Stimulated activated CD4-positive, alpha-beta T cell treated with anti-CD3 and anti-CD28 coated beads, Interleukin-15, amount 100 ng/mL, for 48 hours (primary cell): ENCODE measurements at places on chromosomes 1 and 21.
A peak's percentile ranks its signal among the peaks of the same experiment; 100 is the strongest.

DNA sequence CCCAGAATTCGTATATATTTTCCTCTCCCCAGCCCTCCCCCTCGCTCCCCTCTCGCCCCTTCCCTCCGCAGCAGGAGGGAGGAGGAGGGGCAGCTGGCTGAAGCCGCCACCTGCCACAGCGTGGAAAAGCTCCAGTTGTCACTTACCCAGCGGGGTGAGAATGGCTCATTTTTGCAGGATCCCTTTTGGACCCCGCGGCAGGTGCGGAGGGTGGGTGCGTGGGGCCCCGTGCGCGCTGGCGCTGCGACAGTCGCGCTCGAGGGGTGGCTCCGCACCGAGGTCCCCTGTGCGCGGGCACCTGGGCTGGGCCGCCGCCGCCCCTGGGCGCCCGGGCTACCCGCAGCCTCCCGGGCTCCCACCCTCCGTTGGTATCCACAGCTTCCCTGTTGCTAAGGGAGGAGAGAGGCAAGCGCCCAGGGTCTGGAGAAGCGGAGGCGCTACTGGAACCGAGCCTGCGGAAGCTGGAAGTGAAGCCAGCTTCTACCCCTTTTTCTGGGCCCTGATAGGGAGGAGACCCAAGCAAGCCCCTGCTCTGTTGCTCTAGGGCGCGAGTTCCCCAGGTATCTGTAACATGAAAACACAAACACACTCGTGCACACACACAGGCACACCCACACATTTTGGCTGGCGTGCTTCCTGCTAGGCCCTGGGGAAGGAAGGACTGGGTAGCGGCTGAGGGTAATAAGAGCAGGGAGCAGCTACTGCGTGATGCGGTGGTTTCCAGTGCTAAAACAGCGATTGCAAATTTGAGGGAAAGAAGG lies at the start of gene ERICH3:
Gene ERICH3, minus strand, starts transcription at position 442 of the 761 bp plus-strand sequence. Its CDS starts 273 bp downstream, at position 169.
- DNase-seq = no peak

GRCh38 chr1:228367798-228368791 lies 38.5 kb downstream of the TRIM11 start:
- no peak for DNase-seq

- no peak for DNase-seq
Measured at GRCh38 chr1:39214021-39214713, 9.7 kb downstream of the MACF1 start.

GRCh38 chr1:159088050-159088449 lies 11.5 kb upstream of the AIM2 start:
- no peak for DNase-seq

- no peak for DNase-seq
Measured at GRCh38 chr1:232943679-232944252, 6.6 kb upstream of the NTPCR start.

DNA sequence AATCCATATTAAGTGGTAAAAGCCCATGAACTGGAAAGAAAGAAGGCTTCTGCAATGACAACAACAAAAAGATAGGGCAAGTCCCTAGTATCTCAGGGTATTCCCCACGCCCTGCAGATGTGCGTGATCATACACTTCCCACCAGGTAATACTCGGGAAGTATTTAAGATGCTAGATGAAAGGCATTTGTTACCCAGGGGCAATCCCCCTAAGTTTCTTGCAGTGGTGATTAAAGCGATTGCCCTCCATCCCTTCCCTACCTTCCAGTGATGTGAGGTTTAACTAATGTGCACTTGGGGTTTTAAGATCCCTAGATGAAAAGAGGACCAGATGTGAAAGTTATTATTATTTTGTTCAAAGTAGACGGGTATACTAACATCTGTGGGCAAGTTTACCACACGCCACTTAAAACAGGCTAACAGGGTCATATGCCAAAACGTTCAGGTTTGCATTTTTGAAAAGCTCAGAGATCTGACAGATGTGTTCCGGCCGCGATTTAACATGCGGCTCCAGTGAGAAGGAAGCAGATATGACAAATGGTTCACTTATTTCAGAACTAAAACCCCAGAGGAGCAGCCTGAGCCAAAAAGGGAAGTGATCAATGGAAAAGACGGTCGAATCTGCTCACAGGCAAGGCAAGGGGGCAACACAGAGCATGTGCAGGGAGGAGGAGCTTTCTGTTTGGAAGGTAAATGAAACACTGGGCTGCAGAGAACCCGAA lies 17.4 kb downstream of the TIAM1 start:
- peak; percentile 62 for DNase-seq

- no peak for DNase-seq
Measured at GRCh38 chr1:211842518-211842917, 12.0 kb upstream of the LPGAT1 start.

- DNase-seq = no peak
Measured at GRCh38 chr1:27562534-27563340, 41.2 kb downstream of the AHDC1 start.

- DNase-seq = no peak
Measured at GRCh38 chr1:8902765-8903164, 24.3 kb upstream of the ENO1 start.

DNA sequence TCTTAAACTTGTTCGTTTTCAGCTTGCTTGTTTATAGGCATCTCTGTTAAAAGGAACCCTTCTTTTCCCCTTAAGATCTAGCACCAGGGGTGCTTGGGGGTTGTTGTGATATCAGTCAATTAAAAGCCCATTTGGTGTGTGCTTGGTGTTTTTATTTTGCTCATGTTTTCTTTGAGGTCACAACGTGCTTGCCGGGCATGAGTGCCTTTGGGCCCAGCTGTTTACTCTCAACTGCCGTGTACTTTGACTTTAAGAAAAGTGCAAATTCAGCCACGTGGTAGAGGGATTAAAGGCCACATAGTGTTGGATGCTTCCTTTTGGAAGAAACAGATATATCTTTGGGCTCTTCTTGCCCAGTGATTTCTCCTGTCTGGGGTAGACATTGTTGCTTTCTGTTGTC lies 10.5 kb downstream of the ARID1A start:
- DNase-seq = no peak

DNA sequence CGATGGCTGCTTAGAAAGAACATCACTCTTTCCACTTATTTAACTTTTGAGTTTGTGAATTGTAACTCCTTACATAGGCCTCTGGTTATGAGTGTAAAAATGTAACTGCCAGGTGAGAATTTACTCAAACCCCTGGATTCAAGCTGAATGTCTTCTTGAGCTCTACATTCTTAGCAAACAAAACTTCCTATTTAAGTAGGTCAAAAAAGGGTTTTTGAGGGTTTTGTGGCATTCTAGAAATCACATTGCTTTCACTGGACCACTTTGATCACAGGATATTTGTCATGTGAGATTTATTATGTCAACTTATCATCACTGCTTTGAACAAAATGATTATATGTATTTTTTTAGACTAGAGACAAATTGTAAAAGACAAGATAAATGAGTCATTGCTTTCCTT lies 5.7 kb downstream of the IL23R start:
- no peak for DNase-seq

DNA sequence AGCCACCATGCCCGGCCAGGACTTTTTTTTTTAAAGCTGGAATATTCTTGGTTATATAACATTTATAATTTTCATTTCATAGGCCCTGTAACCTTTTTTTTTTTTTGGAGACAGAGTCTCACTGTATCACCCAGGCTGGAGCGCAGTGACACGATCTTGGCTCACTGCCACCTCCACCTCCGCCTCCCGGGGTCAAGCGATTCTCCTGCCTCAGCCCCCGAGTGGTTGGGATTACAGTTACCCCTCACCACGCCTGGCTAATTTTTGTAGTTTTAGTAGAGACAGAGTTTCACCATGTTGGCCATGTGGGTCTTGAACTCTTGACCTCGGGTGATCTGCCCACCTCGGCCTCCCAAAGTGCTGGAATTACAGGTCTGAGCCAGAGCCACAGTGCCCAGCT lies 12.6 kb downstream of the ZYG11B start:
- no peak for DNase-seq

DNA sequence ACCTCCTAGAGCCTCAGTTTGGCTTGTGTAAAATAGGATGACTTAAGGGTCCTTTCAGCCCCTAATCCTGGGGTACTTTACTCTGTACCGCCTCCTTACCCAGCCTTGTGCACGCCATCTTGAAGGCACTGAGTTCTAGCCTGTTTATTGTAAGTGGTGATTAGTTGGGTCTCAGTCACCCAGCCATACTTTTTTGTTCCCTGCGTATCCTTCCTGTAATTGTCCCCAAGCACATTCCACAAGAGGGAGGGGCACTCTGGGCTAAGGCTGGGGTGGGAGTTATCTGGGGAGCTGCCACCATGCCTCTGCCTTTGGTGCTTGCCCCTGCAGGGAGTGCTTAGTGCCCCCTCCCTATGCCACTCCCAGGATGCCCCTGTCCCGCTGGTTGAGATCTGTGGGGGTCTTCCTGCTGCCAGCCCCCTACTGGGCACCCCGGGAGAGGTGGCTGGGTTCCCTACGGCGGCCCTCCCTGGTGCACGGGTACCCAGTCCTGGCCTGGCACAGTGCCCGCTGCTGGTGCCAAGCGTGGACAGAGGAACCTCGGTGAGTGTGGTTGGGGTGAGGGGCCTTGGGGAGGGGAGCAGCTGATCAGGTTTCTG lies 856 bp downstream of the FDPS start:
- no peak for DNase-seq

DNA sequence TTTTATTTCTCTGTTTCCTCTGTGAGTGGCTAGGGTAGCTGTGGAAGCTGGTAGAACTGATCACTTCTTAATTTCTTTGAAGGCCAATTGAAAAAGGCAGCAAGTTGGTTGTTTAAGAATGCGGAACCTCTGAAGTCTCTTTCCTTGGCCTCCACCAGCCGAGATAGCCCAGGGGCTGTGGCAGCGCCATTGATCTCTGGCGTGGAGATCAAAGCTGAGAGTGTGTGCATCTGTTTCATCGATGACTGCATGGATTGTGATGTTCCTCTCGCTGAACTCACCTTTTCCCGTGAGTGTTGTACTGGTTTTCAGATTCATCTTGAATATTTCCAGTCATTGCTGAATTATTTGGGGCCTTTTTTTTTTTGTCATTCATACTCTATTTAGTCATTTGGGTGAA lies 97.7 kb downstream of the VPS13D start:
- DNase-seq = no peak

DNA sequence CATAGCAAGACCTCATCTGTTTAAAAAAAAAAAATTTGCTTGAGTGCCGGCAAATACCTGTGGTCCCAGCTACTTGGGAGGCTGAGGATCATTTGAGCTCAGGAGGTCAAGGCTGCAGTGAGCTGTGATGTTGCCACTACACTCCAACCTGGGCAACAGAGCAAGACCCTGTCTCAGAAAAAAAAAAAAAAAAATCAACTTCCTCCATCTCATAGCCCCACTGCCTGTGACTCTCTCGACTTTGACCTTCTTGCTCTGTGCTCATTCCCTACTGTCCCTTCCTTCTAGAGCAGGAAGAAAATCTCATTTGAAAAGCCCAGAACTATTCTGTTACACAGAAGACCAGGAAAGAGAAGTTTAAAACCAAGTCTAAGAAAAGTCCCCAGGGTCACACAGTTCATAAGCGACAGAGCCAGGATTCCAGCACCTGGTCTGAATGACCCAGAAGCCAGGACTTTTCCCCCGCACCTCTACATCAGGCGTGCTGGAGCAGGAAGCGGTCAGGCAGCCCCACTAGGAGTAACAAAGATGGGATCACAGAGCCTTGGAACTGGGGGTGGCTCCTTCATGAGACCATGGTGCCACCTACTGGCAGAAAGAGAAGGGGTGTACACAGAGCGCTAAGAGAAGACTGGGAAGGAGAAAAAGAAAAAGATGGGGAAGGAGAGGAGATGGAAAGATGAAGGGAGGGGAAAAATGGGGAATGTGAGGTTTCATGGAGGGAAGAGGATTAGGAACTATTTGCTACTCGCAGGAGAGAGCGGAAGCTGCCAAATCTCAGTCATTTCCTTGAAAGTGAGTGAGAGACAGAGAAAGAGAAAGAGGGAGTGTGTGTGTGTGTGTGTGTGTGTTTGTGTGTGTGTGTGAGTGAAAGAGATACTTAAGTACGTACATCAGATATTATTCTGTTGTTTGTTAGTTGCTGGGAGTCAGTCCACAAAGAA lies 3.1 kb upstream of the P3R3URF start:
- DNase-seq = no peak

GRCh38 chr1:214895011-214895600 lies 187.4 kb upstream of the KCNK2 start:
- DNase-seq = no peak

DNA sequence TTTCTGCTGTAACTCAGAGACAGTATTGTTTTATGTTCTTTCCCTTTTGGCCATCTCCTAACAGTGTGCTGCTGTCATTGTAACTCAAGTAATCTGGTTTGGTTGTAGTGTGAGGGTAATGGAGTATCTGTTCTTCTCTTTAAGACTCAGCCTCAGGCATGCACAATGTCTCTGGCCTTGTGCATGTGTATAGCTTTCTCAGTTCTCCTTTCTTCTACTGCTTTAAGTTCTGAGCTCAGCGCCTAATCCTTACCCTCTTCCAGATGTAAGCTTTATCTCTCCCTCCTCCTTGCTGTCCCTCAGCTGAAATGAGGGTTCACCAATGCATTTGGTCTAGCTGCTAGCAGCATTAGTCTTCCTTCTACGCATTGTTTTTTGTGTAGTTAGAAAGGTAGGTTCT lies 1420.4 kb upstream of the PRMT6 start:
- no peak for DNase-seq

DNA sequence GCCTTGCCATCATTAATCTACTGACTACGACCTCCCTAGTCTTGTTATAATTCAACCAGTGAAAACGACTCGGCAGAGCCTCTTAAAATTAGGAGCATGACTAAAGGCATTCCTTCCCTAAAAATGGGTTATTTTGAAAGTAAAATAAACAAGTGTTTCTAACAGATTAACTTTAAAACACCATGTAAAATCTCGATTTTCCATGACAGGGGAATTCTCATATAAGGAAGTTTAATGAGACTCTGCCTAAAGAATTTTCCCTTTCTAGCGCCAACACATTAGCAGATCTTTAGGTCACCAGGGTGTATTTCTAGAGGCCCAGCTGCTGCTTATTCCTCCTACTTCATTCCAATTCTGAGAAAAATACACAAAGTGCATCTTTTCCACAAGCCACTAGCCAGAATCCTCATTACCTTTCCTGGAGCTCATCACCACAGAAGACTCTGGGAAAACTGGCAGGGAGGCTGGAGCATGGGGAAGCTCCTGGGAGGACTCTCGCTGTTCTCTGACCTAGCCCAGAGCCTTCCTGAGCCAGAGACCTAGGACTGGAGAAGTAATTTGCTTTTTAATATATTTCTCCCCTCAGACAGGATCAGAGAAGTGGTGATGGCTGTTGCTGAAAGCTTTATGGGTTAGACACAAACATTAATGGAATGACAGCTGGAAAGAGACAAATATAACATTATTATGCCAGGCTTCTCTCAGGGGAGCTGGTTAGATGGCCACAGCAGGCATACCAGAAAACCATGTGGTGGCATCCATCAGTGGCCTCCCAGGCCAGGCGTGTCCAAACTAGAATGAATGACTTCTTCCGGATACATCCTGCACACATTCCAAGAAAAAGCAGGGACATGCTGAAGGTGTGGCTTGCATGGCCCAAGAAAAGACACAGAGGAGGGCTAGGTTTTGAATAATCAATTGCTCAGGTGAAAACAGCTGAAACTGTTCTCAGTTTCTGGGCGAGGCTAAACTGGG lies 63.6 kb upstream of the CTTNBP2NL start:
- DNase-seq = no peak

DNA sequence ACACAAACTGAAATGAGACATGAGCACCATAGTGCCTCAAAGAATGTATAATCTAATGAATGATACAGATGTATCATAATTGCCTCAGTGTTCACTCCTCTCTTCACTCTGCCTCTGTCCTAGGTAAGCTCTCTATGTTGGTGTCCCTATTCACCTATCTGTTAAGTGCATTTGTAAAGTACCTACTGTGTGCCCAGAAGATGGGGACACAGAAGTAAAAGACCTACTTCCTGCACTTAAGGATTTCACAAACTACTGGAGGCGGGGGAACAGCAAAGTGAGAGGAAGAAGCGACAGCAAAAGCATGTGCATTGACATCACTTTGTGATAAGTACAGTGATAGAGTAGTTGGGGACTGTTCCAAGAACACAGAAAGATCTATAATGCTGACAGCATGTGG lies 18.1 kb downstream of the RD3 start:
- no peak for DNase-seq
